ENCODE measurements at places on chromosomes 5 and 9. TPM values are rescaled to one million over a fixed set of nuclear protein-coding genes. Genes with fewer than 3 reads are reported as not detected.

GRCh38 chr5:163578652-163579051 lies 73.2 kb downstream of the MAT2B start:
- H3K4me1 ChIP-seq, result no peaks in the 10 kb centered on the region
- H3K27ac ChIP-seq, result no peak overlapping the region
- no peak for DNase-seq
- H3K27me3 ChIP-seq, result no peaks in the 10 kb centered on the region
- H3K4me3 ChIP-seq, result no peak overlapping the region

DNA sequence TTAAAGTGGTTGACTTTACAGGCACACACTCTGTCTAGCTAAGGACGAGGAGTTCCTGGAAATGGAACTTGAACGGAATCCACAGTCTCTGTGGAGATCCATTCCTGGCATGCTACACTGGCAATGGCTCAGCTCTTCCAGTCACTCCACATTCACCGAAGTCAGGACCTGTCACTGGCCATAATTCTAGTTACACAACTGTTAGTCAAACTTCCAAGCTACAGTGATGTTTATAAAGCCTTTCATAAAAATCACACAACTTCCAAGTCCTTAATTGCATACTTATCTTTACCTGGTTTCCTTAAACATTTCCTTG lies 15.7 kb downstream of the CDC14B start:
- peak; percentile 42 for DNase-seq
- H3K27me3 ChIP-seq, result no peaks in the 10 kb centered on the region
- no peak overlapping the region for H3K4me3 ChIP-seq
- no peak overlapping the region for H3K27ac ChIP-seq
- no peaks in the 10 kb centered on the region for H3K4me1 ChIP-seq

DNA sequence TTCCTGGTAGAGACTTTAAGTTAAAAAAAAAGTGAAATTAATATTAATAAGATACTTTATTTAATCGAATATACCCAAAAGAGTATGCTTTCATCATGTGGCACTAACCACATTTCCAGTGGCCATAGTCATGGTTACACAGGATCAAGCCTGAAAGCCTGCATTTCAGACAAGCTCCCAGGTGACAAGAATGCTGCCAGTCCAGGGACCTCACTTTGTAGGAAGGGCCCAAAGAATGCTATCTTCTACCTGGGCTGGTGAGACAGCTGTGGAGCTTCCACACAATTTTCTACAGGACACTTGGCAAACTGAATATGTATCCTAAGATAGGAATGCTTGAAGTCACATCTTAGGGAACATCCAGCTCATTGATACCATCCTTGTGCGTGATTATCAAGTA lies 203.8 kb downstream of the AUH start:
- peaks cover 16% of the 10 kb centered on the region for H3K4me1 ChIP-seq
- DNase-seq, result no peak
- no peak overlapping the region for H3K4me3 ChIP-seq
- no peaks in the 10 kb centered on the region for H3K27me3 ChIP-seq

GRCh38 chr9:101639785-101640665 lies 45.3 kb upstream of the PPP3R2 start:
- H3K36me3 ChIP-seq, result no peaks in the 10 kb centered on the region
- H3K27ac ChIP-seq, result no peak overlapping the region
- no peaks in the 10 kb centered on the region for H3K27me3 ChIP-seq
- H3K4me3 ChIP-seq, result no peak overlapping the region
- no peak for DNase-seq

GRCh38 chr5:135216471-135217343 lies 182.3 kb downstream of the MACROH2A1 start:
- no peak overlapping the region for H3K27ac ChIP-seq
- no peak for DNase-seq
- H3K4me3 ChIP-seq, result no peak overlapping the region
- no peaks in the 10 kb centered on the region for H3K36me3 ChIP-seq
- no peaks in the 10 kb centered on the region for H3K4me1 ChIP-seq

- DNase-seq, result no peak
- H3K27ac ChIP-seq, result no peak overlapping the region
- H3K4me3 ChIP-seq, result no peak overlapping the region
- H3K36me3 ChIP-seq, result no peaks in the 10 kb centered on the region
These were observed 97.1 kb downstream of the ENC1 start for GRCh38 chr5:74543162-74543995.

GRCh38 chr9:13750061-13750460 lies 470.6 kb upstream of the MPDZ start:
- H3K4me3 ChIP-seq, result no peak overlapping the region
- H3K36me3 ChIP-seq, result no peaks in the 10 kb centered on the region
- no peak for DNase-seq
- no peaks in the 10 kb centered on the region for H3K4me1 ChIP-seq
- no peak overlapping the region for H3K27ac ChIP-seq

DNA sequence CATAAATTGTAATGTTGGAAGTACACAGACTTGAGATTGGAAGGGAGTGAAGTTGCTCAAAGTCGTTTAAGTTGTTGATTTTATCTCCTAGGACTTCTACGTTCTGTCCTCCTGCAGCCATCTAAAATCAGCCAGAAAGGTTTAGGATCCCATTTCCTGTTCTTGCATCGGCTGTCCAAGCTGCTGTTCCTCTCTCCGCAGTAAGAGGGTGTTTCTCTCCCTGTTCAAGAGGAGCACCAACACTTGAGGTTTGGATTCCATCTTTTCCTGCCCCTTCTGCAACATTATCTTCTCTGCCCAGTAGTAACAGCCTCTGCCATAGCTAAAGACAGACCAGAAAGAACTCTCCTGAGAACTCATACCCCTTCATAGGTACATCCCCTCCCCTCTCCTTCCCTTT lies 373.4 kb downstream of the GADD45G start:
- peaks cover 6% of the 10 kb centered on the region for H3K4me1 ChIP-seq
- H3K4me3 ChIP-seq, result no peak overlapping the region
- DNase-seq, result no peak
- H3K27ac ChIP-seq, result no peak overlapping the region
- H3K27me3 ChIP-seq, result no peaks in the 10 kb centered on the region

ADGRV1 gene
- 40.5 TPM for total RNA-seq

ZNF454 gene
- 7.3 TPM for total RNA-seq

- H3K4me3 ChIP-seq, result no peak overlapping the region
- no peaks in the 10 kb centered on the region for H3K36me3 ChIP-seq
- no peak overlapping the region for H3K27ac ChIP-seq
- DNase-seq, result peak; percentile 44
- H3K4me1 ChIP-seq, result no peaks in the 10 kb centered on the region
These were observed 606.1 kb downstream of the KIF4B start for GRCh38 chr5:155619688-155620087.

GRCh38 chr5:78612227-78613150 lies 36.1 kb downstream of the LHFPL2 start:
- peak; percentile 31 for DNase-seq
- no peak overlapping the region for H3K27ac ChIP-seq
- no peak overlapping the region for H3K4me3 ChIP-seq
- H3K36me3 ChIP-seq, result no peaks in the 10 kb centered on the region
- H3K4me1 ChIP-seq, result no peaks in the 10 kb centered on the region
- no peaks in the 10 kb centered on the region for H3K27me3 ChIP-seq

SPAG8 gene
- total RNA-seq, result 8.2 TPM

DNA sequence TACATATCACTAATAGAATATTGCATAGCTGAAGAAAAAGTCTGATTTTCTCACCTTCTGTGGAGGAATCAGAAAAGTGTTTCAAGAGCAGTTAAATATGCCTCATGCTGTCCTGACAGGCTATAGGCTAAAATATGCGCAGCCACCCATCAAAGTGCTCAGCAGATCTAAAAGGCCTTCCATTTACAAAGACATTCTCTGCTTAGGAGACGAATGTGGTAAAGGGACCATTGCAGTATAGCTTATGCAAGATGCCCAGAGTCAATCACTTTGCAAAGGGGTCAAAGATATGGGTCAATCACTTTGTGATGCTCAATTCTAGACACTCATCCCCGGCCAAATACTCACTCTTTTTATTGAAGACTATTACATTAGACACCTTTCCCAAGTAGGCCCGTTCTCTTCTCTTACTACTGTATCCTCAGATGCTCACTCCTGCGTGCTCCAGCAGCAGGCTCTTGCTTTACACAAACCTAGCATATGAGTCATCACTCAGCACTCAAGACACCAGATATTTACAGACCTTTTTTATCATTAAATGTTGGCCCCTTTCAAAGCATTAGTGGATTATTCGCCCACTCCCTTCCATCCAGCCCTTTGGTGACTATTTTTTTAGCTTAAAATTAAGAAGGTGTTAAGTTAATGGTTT lies 568.2 kb upstream of the CDH18 start:
- H3K27ac ChIP-seq, result no peak overlapping the region
- no peak overlapping the region for H3K4me3 ChIP-seq
- H3K36me3 ChIP-seq, result no peaks in the 10 kb centered on the region
- no peaks in the 10 kb centered on the region for H3K27me3 ChIP-seq
- no peak for DNase-seq

TRIP13 gene
- 1.7 TPM for total RNA-seq

DNA sequence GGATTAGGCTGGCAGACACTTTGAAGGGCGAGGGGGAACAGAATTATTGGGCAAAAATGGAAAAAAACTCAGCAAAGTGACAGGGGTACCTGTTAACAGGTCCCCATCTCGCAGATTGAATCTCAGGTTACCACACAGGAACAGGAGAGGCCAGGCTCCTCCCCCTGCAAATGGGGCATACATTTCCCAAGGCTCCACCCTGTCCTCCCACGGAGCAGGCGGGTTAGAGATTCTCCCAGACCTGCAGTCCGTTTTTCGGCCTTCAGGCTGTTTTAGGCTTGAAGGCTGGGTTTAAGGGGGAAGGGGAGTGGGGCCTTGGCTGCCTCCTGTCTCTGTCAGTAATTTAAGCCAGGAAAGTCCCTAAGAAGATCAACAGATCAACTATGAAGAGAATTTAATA lies 42.7 kb downstream of the LRRC70 start:
- H3K4me1 ChIP-seq, result no peaks in the 10 kb centered on the region
- DNase-seq, result no peak
- no peak overlapping the region for H3K4me3 ChIP-seq
- no peak overlapping the region for H3K27ac ChIP-seq

DNA sequence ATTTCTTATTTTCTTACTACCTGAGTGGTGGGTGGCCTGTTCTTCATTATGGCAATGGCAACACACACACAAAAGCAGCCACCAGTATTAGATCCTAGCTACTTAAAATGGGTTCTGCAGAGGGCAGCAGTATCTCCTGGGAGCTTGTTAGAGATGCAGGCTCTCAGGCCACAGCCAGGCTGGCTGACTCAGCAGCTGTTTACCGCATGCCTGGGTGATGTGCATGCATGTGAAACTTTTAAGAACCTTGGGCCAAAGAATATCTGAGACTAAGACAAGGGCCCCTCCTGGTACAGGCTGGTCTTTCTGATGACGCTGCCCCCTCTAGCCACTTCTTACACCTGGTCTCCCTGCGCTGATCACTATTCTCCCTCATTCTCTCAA lies 399.0 kb downstream of the MED10 start:
- H3K4me3 ChIP-seq, result no peak overlapping the region
- peak; percentile 52 for DNase-seq
- no peaks in the 10 kb centered on the region for H3K27me3 ChIP-seq
- H3K27ac ChIP-seq, result no peak overlapping the region

IFNE gene
- not detected for total RNA-seq

All from upper lobe of left lung (tissue), 6 donors.